ENCODE measurements at places on chromosomes 6 and 20.

DNA sequence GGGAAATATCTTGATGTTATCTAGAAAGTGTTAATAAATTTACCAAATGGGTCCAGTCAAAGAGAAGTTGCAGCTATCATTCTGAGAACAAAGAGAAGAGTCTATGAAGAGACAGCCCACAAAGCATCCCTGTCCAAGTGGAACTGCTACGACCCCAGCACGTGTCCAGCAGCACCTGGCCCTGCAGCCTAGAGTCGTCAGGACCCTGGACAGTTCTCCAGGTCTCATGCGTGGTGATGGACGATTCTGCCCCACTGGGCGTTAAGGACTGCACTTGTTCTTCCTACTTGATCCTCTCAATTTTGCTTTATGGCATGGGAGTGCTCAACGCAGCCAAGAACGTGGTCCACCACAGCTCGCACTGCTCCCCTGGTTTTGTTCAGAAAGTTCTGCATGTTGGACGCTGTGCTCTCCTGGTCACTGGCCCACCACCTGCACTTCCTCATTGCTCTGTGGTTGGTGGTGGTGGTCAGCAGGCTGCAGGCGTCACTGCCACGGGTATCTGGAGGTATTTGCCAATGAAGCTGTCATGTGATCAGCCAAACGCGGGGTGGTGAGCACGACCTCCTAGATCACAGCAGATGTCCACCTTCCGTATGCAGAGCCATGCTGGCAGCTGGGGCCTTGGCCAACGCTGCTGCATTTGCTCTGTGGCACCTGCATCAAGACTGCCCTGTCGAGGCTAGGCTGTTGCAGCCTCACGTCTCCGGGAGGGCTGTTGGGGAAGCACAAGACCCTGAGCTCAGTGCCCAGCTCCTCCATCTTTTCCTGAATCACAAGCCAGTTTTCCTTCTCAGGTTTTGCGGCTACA lies 356.4 kb downstream of the CDH4 start:
- no peak for DNase-seq

DNA sequence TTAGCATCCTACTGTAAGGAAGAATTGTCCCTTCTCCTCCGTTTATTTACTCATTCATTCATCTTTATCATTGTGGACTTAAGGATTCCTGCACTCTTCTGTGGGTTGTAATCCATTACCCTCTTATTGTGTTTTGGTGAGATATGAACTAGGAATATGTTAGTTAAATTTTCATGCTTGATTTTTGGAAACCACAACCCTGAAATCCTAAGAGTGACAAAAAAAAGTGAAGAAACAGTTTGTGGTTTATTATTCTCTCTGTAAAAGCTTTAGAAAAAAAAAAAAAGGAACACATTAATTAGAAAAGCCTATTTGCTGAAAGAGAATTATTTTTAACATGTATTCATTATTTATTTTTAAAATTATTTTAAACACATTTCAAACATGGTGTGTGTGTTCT lies 36.7 kb upstream of the INSM1 start:
- no peak for DNase-seq

- peak; percentile 83 for DNase-seq
Measured at GRCh38 chr6:158475344-158476302, 84.3 kb upstream of the TMEM181 start.

- DNase-seq = no peak
Measured at GRCh38 chr6:35493307-35493983, 3.4 kb downstream of the TEAD3 start.
